SHP77 treated with DMSO at 0.1 percent for 48 hours (cell line): ENCODE measurements at places on chromosomes 12 and 14.

DNA sequence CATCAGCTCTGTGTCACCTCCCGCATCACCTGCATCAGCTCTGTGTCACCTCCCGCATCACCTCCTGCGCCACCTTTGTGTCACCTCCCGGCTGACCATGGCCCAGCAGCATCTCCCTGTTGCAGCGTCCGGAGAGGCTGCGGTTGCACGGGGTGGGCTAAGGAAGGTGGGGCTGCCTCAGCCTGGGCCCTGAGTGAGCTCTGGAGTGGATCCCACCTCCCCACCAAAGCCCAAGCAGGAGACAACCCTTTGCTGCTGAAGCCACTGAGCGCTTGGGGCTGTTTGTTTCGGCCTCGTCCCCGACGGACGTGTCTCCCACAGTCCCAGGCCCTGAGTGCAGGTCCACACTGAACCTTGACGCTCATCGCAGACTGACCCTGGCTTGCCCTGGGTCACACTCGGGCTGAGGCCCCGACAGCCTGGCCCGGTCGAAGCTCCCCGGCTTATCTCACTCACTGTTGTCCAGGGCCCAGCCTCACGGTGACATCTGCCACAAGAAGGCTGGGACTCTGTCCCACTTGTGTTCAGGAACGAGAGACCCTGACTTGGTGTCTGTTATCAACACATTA lies 12.2 kb downstream of the TMEM121 start:
- no peak for DNase-seq

DNA sequence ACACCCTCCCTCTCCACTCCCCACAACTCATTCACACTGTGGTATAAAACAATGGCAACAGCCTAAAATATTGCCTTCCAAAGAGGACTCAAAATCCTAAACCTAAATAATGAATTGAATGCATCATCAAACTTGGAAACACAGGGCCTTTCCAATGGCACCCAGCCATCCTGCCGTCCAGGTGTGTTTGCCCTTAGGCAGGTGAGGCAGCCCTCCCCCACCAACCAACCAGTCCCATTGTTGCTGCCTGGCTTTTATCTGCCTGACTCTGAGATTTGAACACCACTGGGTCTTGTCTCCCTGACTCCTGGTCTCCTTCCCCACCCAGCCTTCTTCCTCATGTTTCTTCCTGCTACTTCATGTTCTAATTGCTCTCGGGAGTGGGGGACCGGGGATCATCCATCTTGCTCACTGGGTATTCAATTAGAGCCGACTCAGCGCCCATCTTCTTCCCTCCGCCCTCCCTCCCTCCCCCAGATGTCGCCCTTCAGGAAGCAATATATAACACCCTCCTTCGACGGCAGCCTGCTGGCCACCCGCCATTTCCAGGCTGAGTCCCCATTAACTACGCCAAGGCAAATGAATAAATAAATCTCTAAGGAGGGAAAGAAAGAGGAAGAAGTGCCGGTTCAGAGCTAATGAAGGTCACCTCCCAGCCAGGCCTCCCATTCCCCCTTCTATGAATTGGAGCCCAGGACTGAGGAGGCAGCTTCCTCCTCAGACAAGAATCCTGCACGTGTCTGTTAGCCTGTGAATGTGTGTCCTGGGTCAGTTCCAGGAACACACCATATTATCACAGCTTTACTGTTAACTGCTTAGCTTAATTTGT lies 36.3 kb upstream of the NTF3 start:
- DNase-seq: no peak

DNA sequence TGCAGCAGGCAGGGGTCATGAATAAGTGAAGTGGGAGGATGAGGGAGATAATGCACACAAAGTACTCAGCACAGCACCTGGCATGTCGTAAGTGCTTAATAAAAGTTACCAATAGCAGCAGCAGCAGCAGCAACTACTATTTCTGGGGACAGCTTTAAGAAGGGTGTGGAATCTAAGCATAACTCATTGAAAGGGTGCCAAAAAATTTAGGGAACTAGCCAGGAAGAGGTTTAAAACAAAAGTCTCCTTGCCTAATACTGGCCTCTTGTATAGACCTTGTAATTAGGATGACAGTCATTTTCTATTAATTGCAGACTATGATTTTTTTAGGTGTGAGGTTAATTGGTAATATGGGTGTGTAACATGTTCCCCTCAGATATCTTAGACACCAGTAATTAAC lies 179.9 kb downstream of the PTPN11 start:
- DNase-seq: no peak

DNA sequence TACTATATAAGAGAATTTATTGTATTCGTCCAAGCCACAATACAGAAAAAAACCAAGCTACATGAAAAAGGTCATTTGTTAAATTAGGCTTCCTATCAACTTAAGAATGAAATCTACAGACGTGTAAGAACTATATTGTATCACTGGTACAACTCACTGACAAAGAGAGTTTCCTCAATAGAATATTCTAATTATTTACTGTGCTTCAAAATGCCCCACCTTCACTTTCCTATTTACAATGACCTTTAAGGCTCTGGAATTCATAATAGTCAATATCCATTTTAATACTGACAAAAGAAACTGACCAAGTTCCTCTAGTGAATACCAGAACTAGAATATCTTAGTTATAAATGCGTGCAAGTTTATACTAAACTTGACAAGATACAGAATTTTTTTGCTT lies 55.9 kb downstream of the C2CD5 start:
- DNase-seq: no peak

DNA sequence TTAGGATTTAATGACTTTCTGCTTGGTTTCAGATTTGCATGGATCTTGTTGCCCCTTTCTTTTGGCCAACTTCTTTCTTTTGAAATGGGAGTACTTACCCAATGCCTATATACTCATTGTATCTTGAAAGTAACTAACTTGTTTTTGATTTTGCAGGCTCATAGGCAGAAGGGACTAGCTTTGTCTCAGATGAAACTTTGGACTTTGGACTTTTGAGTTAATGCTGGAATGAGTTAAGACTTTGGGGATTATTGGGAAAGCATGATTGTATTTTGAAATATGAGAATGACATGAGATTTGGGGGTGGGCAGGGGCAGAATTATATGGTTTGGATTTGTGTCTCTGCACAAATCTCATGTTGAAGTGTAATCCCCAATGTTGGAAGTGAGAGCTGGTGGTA lies 657.1 kb downstream of the TMTC2 start:
- no peak for DNase-seq

DNA sequence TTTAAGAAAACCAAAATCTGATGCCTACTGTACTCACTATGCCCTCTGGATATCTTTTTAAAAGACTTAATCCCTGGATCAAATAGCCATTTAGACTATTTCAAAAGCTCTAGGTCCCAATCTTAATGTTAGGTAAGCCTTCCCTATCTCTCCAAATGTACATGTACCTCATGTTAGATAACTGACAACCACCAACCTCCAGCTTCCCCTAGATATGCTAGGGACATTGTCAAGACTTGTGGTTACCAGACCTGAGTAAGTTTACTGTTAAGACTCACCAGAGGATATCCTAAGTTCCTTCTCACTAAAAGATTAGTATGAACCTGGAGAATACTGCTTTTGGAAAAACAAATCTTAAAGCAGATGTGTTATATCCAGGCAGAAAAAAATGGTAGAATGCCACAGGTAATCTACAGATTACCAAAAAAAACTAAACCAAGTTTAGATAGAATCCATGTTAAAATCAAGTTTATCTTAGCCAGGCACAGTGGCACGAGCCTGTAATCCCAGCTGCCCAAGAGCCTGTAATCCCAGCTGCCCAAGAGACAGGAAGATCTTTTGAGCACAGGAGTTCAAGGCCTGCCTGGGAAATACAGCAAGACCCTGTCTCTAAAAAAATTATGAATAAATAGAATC lies 9.7 kb downstream of the NAP1L1 start:
- no peak for DNase-seq

DNA sequence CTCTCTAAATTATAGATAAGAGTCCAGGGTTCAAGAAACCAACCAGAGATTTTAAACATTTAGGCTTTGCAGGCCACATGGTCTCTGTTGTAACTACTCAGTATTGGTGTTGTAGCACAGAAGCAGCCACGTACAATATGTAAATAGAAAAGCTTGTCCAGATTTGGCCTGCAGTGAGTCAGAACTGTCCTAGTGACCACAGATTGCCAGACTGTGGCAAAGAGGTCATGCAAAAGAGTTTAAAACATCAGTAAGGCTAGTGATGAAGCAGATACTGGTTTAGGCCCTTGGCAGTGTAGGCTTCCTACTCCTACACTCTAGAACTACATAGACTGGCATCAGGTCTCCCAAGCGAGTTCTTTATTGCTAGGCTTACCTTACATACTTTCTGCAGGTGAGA lies 117.6 kb upstream of the GARIN6 start:
- no peak for DNase-seq

DNA sequence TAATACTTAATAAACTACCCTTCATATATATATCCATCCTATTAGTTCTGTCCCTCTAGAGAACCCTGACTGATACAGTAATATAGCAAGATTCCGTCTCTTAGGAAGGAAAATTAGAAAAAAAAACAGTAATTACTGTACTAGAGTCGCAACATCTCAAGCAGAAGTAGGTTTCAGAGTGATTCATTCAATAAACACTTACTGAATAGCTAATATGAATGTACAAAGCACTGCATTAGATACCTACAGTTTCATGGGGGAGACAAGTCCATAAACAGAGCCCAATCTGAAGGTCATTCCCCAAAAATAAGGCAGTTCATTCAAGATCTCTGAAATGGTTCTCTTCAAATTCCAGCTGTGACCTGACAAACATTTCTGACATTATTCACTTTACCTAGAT lies 9.9 kb downstream of the CERS5 start:
- no peak for DNase-seq

- DNase-seq: peak; percentile 24
Observed at GRCh38 chr14:68520637-68521556, 272.0 kb downstream of the ZFP36L1 start.

DNA sequence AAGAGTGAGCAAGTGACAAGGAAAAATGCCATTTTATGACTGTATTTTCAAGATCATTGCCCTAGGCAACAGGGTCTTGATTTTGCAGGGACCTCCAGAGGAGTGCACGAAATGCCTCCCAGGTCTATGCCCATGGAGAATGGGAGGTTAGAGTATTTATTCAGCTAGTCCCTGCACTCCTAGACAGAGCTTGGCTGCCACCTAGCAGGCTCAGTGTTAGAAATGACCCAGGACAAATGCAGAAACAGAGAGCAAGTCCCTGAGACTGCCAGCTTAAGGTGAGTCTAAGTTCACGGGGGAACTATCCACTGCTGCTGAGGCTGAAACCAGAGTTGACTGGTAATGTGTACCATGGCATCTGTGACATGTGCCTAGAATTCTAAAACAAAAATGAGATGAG lies 506.4 kb downstream of the MED13L start:
- DNase-seq: no peak

GRCh38 chr12:54723379-54724256 lies 75.5 kb upstream of the DCD start:
- no peak for DNase-seq

GRCh38 chr12:400828-401227 lies 616 bp upstream of the CCDC77 start:
- DNase-seq: no peak

DNA sequence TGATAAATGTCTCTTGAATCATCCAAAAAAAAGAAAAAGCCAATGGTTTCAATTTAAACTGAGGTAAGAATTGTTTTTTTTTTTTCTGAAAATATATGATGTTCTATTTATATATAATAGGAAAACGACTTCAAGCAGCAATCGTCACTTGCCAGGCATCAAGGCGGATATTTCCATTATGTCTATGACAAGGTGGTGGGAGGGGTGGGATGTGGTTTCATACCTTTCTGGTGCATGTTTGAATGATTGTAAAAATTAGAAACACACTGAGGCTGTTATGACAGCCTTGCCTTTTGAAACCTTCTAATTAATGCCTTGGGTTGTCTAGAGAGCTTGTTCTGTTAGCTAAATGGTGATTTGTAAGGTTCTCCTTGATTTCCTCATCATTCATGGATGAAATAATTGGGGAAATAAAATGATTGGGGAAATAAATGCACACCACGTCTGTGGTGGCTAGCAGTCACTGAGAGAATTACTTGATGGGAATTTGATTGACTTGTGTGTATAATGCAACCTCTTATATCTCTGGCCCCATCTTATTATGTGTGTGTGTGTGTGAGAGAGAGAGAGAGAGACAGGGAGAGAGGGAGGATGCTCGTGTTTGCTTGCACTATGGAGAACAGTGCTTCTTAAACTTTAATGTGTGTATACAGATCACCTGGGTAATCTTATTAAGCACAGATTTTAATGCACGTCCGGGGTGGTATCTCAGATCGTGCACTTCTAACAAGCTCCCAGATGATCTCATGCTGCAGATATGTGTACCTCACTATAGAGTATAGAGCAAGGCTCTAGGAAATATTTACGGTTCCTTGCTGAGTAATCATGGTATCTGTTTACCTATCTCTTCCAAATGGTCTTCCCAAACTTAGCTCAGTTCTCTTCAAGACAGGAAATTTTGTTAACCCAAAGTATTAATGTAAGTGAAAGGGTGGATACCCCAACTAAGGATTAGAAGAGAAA lies 502.6 kb downstream of the DIO2 start:
- DNase-seq: no peak

DNA sequence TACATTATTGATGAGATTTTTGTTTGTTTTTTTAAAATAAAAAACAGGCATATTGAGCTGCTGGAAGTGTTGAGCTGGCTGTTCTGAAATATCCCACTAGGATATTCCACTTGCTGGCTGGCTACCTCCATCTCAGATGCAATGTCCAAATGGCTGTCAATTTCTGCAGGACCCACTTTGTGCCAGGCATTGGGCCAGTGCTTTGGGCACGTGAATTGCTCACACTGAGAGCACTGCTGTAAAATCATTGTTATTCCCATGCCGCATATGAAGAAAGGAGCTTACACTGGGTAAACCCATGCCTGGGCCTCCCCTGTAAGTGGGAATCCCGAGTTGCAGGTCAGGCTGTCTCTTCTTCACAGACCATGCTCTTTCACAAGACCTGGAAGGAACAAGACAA lies 56.7 kb downstream of the RGS6 start:
- no peak for DNase-seq

- no peak for DNase-seq
Observed at GRCh38 chr12:101697930-101698799, 725 bp downstream of the CHPT1 start.

- DNase-seq: no peak
Observed at GRCh38 chr12:47754881-47755280, 3.8 kb downstream of the RAPGEF3 start.

GRCh38 chr14:24325963-24326362 lies 8.9 kb downstream of the ADCY4 start:
- no peak for DNase-seq

GRCh38 chr14:104399432-104400155 lies 180.0 kb upstream of the C14orf180 start:
- no peak for DNase-seq

GRCh38 chr12:130412384-130412783 lies 74.7 kb downstream of the PIWIL1 start:
- DNase-seq: no peak

- no peak for DNase-seq
Observed at GRCh38 chr14:93683226-93683625, 105.1 kb downstream of the PRIMA1 start.

GRCh38 chr12:76621582-76622024 lies 62.0 kb upstream of the OSBPL8 start:
- peak; percentile 34 for DNase-seq
